Activated B cell treated with CpG ODN at 0.5 μM for 24 hours (primary cell): ENCODE measurements at places on chromosomes 1 and 21. TPM values are rescaled to one million over a fixed set of nuclear protein-coding genes. Genes with fewer than 3 reads are reported as not detected.

Gene CLCA4
- total RNA-seq: not detected in 2 replicates

Gene TPRG1L
- 26.5 and 27.0 TPM in 2 replicates for total RNA-seq

Gene PRAMEF13
- total RNA-seq: not detected in 2 replicates

Gene MAP3K6
- total RNA-seq: 4.6 and 7.4 TPM in 2 replicates

Gene GBP7
- not detected in 2 replicates for total RNA-seq

Gene ESRRG
- total RNA-seq: not detected in 2 replicates

Gene ILDR2
- 1.00 and 1.2 TPM in 2 replicates for total RNA-seq

Gene VWA5B1
- not detected in 2 replicates for total RNA-seq

Gene CXADR
- not detected in 2 replicates for total RNA-seq

Gene KRTAP10-5
- not detected in 2 replicates for total RNA-seq

Gene RORC
- total RNA-seq: 0.09 TPM in 1 of 2 replicates, not detected in the other

Gene FAM78B
- total RNA-seq: 0.64 and 1.00 TPM in 2 replicates

Gene C1orf56
- total RNA-seq: 2.4 and 2.5 TPM in 2 replicates

Gene TRIM62
- total RNA-seq: 10.1 and 10.9 TPM in 2 replicates

Gene FOXO6
- 0.12 and 0.55 TPM in 2 replicates for total RNA-seq

Gene MPL
- total RNA-seq: not detected in 2 replicates

Gene KCNE1
- total RNA-seq: 0.10 TPM in 1 of 2 replicates, not detected in the other

Gene KAZN
- total RNA-seq: 0.73 and 0.81 TPM in 2 replicates

Gene CNTN2
- total RNA-seq: not detected in 2 replicates

Gene FAM3B
- not detected in 2 replicates for total RNA-seq

Gene CRNN
- total RNA-seq: not detected in 2 replicates

Gene LRRIQ3
- 1.00 and 1.5 TPM in 2 replicates for total RNA-seq

Gene LCE5A
- total RNA-seq: not detected in 2 replicates

Gene GJA8
- total RNA-seq: not detected in 2 replicates

Gene TTC22
- 4.9 and 6.0 TPM in 2 replicates for total RNA-seq

Gene NTNG1
- 5.7 and 5.8 TPM in 2 replicates for total RNA-seq

Gene HEYL
- not detected in 2 replicates for total RNA-seq

Gene TMEM200B
- not detected in 2 replicates for total RNA-seq

Gene COL8A2
- total RNA-seq: 0.24 and 0.64 TPM in 2 replicates

Gene SPRR1A
- not detected in 2 replicates for total RNA-seq

Gene C8B
- not detected in 2 replicates for total RNA-seq

Gene DCST2
- total RNA-seq: 1.0 TPM in 1 of 2 replicates, not detected in the other

Gene KLHL17
- 15.1 and 16.4 TPM in 2 replicates for total RNA-seq

Gene TFF3
- not detected in 2 replicates for total RNA-seq

Gene INAVA
- 0.44 and 0.46 TPM in 2 replicates for total RNA-seq

Gene FBXO2
- total RNA-seq: 4.2 and 4.6 TPM in 2 replicates

Gene ADIPOR1
- 44.4 and 45.0 TPM in 2 replicates for total RNA-seq

Gene NPHS2
- not detected in 2 replicates for total RNA-seq

Gene OVAAL
- total RNA-seq: not detected in 2 replicates

Gene CRYZ
- 31.2 and 31.8 TPM in 2 replicates for total RNA-seq

Gene CHRM3
- not detected in 2 replicates for total RNA-seq

Gene AADACL4
- total RNA-seq: not detected in 2 replicates
